ENCODE measurements at places on chromosomes 1 and 21.

DNA sequence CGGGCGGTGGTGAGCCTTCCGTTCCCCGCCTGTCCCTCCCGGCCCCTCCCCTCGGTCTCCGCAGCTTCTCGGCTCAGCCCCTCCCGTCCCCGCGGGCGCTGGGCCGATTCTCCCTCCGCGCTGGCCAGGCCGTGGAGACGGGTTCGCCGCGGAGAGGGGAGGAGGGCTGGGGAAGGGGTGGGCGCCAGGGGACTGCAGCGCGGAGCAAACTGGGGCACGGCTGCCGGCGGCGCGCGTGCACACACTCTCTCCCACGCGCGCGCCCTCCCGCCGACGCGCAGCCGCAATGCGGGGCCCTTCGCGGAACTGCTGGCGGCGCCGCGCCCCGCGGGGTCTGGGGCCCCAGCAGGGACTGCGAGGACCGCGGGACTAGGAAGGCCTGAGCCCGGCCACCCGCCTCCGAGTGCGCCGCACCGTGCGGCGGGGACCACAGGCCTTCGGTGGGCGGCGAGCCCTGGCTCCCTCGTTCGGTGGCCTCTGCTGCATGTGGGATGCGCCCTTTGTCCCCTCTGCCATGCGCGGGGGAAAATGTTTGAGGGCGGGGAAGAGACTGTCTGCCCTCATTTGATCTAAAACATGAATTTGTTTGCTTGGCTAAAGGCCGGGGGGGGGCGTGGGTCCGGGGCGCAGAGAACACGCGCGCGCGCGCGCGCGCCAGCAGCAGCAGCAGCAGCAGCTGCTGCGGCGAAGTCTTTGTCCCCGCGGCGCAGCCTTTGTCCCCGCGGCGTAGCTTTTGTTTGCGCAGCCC lies 90.7 kb upstream of the VAMP3 start:
- no peak for DNase-seq

DNA sequence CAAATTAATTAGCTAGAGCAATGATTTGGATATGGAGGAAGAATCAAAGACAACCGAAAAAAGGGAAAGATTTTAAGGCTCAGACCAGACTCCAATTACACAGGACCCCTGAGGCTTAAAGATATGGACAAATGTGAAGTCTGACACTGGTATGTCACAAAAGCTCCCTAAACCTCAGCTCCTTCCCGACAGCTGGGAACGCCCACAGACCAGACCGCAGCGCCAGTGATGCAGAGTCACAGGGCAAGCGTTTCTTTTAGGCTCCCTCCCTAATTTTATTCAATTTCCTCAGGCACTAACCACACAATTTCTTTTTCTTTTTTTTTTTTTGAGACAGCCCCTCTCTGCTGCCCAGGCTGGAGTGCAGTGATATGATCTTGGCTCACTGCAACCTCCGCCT lies 40.2 kb downstream of the NID1 start:
- DNase-seq, result no peak

DNA sequence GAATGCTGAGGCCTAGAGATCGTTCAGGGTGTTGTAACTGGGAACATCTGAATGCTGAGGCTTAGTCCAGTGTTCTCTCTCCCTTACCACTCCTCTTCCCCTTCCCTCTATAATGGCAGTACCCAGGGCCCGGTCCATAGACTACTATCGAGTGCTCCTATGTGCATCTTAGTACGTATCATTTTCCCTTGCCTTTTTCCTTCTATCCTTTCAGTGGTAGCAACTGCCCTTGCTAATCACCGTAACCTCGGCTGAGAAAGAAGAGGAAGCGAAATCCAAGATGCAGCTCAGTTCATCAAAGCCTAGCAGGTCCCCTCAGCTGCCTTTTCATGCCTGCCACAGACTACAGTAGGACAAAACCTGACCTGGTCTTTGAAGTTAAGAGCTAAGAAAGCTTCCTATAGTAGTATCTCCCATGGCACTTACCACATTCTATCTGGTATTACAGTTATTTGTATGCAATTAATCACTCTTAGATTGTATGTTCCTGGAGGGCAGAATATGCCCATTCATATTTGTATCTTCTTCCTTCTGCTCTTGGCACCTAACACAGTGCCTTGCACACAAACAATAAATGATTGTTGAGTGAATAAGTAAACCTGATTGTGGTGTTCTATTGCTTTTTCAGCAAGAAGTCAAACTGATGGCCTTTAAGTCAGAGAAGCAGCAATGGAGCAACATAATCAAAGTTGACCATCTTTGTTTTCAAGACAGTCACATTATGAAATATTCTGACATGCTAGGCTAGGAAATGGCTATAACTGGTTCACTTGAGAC lies 22.4 kb downstream of the CNIH4 start:
- DNase-seq, result no peak

DNA sequence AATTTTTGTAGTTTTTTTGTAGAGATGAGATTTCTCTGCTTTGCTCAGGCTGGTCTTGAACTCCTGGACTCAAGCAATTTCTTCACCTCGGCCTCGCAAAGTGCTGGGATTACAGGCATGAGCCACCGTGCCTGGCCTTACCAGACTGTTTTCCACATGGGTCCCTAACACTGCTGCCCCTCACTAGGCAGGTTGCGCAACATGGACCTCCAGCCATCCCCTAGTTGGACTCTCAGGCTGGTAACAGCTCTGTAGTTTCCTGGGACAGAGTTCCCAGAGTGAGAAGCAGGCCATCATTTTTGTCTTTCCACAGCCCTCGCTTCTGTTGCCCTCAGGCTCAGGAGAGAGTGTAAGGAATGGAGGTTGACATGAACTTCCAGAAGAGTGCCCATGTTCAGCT lies 156.1 kb downstream of the CTH start:
- DNase-seq, result no peak

DNA sequence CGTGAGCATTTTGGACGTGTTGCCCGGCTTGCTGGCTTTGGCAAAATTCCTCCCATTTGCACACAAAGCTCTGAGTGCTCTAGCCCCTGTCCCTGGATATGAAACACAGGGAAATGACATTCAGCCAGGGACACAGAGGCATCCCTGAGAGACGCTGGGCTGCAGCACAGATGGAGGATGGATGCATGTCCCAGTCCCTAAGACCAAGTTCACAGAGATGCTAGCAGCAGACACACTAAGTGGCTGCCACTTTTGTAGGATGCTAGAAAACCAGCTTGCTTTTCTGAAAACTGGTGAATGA lies 12.5 kb downstream of the ACTRT2 start:
- DNase-seq, result no peak

DNA sequence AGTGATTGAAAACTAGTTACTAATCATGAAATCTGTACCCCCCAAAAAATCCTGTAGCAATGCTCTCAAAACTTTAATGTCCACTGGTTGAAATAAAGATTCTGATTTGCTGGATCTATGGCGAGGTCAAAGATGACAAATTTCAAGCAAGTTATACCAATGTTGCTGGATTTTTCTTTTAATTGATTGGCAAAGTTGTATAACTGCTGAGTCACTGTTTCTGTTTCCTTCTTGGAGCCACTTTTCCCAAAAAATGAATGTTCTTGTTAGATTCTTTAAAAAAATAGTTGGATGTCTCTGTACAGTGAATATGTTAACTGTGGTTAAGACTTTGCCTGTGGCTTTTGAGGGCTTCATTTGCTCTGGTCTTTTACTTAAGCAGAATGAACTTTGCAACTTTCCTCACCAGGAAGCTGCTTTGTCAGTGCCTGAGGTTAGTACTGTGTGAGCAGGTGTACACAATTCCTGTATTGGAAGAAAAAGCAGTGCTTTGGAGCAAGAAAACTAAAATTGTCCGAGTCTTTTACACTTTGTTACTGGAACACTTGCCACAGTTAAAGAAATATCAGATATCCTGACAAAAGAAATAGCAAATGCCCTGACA lies 1211.9 kb downstream of the MRPL39 start:
- no peak for DNase-seq

GRCh38 chr1:2528016-2528415 lies 1.6 kb upstream of the PANK4 start:
- DNase-seq, result no peak

DNA sequence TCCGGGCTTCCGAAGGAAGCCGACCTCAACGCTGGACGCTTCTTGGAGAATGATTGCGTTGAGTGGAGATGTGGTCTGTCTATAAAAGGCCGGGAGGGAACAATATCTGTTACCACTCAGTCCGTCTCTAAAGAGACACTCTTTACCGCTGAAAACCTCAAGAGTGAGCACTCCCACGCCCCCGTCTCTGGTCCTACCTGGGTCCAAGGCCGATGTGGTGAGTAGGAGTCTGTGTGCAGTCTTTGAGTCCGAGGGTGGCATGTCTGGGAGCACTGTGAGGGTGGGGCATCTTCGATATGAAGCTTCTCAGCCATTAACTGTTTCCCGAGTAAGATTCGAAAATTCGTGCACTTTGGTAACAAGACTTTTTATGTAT lies 576 bp downstream of the ZFP69 start:
- no peak for DNase-seq

DNA sequence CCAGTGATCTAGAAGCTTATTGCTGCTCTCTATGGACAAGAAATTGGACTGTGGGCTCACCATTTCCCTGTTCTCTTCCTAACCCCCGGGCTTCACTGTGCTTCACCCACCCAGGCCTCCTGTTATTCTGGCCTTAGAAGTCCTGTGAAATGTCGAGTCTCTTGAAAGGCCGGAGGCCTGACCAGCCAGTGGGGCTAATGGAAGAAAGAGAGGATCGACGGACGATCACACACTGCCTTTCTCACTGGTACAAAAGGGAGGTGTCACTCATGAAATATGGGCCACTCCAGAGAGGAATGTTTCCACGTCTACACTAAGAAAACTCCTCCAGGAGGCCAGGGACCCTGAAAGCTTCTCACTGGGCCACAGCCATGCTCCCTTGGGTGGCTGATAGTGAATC lies 36.1 kb downstream of the CACNA1S start:
- no peak for DNase-seq

DNA sequence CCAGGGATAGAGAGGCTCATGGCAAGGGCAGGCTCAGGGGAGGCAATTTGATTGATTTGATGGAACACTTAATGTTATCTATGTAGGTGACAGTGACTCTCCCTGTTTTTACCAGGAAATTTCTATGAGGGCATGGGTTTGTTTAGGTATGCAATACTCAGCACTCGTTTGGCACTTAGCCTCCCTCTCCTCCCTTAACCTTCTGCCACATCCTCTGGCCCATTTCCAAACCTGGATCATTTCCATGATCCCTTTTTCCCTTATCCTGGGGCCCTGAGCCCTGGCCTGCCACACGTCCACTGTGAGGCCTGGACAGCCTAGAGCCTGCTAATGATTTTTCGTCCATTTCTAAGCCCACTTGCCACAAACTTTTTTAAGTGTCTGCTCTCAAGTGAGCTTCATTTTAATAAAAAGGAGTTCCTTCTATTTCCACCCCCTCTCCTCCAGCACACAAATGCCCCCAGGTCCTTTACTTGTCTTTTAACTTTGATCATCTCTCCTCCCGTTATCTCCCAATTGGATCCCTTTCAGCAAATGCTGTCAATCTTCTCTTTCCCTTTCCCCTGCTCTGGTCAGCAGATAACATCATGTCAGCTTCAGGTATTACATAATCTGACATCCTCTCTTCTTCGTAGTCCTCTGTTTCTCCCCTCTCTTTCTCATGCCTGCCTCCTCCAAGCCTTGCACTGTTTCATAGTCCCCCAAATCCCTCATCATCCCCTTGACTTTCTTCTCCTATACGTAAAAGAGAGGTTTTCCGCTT lies 37.8 kb upstream of the GADD45A start:
- DNase-seq, result no peak

- no peak for DNase-seq
These were observed 7.2 kb downstream of the PRDM2 start for GRCh38 chr1:13707164-13707563.

DNA sequence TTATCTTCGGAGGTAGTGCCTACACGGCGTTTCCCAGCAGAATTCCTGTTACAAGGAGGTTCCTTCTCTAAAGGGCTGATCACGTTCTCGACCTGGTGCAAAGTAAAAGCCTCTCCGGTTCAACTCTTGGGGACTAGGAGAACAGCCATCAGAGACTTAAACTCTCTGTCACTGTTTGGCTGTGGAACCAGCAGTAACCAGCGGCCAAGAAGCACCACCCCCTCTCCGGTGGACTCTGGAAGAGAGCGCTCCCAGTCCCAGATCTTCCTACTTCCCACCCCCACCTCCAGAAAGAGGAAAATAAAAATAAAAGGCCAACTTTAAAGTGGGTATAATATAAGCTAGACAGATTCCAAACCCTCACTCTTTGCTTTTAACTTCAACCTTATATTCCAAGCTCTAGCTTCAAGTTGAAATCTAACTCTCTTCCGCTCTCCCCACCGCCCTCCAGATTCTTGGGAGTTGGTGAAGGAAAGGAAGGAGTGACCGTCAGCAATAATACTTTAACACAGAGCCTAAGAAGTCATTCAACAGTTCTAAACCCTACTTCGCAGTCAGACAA lies 2.9 kb downstream of the BRINP3 start:
- DNase-seq, result no peak

- no peak for DNase-seq
These were observed 60.9 kb downstream of the CD2 start for GRCh38 chr1:116814926-116815723.
